ENCODE measurements at places on chromosomes 5 and 9.

GRCh38 chr5:113195771-113196170, 219.2 kb downstream of the DCP2 start:
- DNase-seq: no peak

DNA sequence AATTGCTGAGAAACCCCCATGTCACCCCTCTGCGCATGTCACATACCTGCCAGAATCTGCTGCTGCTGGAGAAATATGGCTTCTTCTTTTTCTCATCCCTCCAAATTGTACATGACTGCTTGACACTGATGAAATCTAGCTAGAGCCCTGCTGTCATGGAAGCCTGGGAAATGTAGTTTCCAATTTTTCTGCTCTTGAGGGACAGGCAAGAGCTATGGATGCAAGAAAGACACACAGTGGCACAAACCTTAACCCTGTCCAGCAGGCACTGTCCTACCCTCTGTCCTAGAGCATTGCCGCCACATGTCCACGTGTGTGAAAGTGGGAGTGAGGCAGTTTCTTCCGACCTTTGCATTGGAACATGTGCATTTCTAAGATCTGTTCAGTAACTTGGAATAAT, 255.5 kb upstream of the SEMA6A start:
- no peak for DNase-seq

- DNase-seq: no peak
These were observed 42.2 kb upstream of the ANKRD33B start for GRCh38 chr5:10521466-10522223.

DNA sequence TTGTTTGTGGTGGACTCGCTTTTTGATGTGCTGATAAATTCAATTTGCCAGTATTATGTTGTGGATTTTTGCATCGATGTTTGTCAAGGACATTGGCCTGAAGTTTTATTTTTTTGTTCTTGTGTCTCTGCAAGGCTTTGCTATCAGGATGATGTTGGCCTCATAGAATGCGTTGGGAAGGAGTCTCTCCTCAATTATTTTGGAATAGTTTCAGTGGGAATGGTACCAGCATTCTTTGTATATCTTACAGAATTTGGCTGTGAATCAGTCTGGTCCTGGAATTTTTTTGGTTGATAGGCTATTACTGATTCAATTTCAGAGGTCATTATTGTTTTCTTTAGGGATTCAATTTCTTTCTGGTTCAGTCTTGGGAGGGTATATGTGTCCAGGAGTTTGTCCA, 141.4 kb upstream of the RGS7BP start:
- no peak for DNase-seq

- no peak for DNase-seq
These were observed 168.7 kb downstream of the TTC39B start for GRCh38 chr9:15138357-15138686.

- DNase-seq: no peak
These were observed 202.1 kb downstream of the SNX18 start for GRCh38 chr5:54719384-54720283.

- DNase-seq: no peak
These were observed 37.0 kb upstream of the BASP1 start for GRCh38 chr5:17180330-17180843.

GRCh38 chr5:131774652-131775367, 22.0 kb downstream of the FNIP1 start:
- DNase-seq: no peak

DNA sequence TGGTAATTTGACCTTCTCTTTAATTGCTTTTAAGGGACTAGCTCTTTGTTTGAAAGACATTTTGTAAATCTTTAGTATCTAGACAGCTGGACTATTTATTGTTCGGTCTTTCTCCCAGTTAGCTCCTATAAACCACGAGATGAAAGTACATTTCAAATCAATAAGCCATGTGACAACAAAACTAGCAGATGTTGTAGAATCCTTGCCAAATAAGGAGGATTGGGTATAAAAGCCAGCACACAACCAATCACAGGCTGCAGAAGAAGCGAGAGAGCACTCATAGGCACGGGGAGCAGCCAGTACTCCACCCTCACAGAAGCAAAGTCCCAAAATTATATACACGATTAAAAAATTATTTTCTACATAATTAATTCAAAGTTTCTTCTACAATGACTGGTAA, 8.1 kb upstream of the OMD start:
- peak; percentile 36 for DNase-seq

- DNase-seq: no peak
These were observed 27.7 kb downstream of the DUSP1 start for GRCh38 chr5:172743112-172743959.

- DNase-seq: no peak
These were observed 54.3 kb downstream of the TMC1 start for GRCh38 chr9:72575666-72576065.

DNA sequence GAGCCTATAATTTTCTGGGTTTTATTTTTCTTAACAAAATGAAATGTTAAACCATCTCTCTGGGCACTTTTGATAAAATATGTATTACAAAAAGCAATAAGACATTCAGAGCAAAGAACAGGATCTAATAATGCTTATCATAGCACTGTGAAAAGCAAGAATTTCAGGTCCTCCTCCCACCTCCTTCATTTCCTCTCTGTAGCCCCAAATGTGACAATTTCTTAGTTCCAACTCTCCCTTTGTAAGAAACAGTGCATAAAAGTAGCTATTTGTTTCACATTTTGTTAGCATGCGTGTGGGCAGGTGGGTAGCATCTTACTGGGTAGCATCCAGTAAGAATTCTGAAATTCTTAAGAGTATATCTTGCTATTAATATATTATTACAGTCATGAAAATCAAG, 130.9 kb upstream of the RASA1 start:
- DNase-seq: no peak

GRCh38 chr5:89954916-89955315, 454.6 kb downstream of the CETN3 start:
- DNase-seq: no peak

DNA sequence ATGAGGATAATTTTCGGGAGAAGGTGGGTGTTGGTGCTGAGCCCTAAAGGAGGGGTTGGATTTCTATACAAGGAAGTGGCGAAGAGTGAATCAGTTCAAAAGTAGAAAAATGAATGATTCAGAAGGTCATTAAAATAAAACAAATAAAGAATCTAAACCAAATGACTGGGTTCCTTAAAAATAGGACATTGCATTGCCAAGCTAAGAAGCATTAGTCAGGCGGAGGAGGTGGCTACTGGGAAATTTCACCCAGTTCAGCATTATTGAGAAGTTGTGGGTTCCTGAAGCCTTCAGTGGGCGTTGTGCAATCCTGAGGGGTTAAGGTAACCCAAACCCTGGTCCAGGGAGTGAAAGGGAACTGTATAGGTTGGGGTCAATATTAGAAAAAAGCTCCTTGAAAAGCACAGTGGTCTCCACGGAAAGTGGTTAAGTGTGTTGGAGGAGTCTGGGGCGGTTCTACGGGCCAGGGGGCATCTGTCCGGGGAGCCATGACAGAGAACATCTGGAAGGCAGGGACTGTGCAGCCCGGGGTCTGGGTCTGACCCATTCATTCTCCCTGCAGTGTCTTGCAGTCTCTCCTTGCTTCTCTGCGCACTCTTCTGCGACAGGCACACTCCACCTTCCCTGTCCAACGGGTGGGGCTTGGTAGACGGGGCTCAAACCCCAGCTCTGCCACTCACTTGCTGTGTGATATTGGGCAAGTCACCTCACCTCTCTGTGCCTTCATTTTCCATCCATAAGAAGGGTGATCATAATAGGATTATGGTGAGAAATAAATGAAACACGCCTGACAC, 27.6 kb upstream of the DUSP1 start:
- no peak for DNase-seq

GRCh38 chr9:36637491-36638270, 65.0 kb downstream of the MELK start:
- DNase-seq: no peak

DNA sequence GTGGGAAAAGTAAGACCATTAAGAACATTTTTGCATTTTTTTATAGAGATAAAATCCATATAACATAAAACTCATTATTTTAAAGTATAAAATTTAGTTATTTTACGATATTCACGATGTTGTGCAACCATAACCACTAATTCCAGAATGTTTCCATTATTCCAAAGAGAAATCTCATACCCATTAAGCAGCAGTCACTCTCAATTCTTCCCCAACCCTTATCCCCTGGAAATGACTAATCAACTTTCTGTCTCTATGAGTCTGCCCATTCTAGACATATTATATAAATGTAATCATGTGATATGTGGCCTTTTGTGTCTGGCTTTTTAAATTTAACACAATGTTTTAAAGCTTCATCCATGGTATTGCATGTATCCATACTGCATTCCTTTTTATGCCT, 115.6 kb upstream of the ADAMTSL1 start:
- DNase-seq: no peak

DNA sequence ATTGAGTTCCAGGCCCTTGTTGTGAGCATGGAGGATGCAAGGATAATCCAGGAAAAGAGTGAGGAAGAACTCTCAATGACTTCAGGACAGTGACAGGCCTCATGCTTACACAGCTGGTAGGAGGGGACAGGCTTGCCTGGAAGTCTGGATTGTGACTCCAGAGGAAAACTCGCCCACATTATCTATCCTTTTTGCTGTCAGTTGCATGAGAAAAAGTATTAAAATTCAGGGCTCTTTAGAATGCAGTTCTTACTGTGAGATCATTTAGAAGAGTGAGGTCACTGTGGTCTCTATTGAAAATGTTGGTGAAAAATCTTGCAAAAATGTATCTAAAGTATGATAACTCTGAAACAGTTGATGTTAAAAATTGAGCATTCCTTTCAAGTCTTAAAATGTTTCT, 30.5 kb downstream of the NTRK2 start:
- DNase-seq: no peak

DNA sequence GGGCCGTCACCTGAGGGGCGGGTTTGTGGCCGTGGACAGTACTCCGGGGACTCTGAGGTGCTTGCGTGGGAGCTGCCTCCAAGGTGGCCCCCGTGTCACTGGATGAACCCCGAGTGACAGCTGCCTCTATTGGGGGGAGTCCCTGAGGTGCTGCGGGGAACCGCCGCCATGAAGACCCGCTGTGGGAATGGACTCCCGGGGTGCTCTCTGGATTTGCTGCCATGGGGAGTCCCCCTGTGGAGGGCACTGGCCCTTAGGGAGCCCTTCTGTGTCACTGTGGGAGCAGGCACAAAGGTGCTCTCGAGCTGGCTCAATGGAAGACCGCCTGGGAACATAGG, 100.2 kb upstream of the CCL21 start:
- no peak for DNase-seq

DNA sequence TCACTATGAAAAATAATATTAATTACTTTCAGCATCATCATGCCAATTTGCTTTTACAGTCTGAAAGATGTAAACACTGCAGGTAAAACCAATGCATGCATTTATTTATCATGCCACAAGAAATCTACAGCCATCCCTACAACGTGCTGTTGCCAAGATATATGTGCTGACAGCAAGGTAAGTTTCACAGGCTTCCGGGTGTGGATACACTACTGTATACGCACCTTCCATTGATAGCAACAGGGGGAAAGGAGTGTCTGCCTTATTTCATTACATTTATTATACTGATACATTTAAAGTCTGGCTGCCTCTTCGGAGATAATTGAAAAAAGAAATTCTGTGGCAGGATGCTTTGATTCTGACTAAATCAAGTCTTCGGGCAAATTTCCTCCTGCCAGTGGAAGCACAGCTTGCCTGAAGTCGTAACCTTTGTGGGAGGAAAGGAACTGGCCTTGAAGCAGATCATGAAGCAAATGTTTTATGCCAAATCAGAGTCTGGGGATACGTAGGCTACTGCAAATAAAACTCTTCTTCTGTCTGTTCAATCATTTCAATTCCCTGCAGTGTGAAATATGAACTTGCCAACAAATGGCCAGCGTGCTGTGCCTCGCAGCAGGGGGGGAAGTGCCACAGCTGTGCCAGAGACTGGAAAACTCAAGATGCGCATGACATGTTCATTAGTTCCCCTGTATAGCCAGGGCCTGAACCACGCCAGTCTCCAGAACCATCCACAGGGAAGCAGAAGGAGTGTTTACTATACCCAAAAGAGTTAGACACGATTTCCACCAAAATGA, 268.1 kb downstream of the EFNA5 start:
- no peak for DNase-seq

DNA sequence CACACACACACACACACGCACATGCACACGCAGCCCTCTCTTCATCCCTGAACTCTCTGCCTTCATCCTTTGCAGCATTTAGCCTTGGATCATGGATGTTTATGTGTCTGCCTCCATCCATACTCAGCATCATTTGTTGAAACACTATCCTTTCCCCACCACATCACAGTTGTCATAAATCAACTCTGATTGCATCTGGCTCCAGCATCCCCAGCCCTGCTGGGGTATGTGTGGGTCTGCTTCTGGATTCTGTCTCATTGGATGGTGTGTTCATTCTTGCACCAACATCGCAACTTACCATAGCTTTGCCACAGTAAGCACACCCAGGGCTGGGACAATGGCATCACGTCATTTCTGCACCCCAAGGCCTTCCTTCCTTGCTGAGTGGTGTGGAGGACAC, 175.4 kb downstream of the RGS3 start:
- DNase-seq: peak; percentile 52

DNA sequence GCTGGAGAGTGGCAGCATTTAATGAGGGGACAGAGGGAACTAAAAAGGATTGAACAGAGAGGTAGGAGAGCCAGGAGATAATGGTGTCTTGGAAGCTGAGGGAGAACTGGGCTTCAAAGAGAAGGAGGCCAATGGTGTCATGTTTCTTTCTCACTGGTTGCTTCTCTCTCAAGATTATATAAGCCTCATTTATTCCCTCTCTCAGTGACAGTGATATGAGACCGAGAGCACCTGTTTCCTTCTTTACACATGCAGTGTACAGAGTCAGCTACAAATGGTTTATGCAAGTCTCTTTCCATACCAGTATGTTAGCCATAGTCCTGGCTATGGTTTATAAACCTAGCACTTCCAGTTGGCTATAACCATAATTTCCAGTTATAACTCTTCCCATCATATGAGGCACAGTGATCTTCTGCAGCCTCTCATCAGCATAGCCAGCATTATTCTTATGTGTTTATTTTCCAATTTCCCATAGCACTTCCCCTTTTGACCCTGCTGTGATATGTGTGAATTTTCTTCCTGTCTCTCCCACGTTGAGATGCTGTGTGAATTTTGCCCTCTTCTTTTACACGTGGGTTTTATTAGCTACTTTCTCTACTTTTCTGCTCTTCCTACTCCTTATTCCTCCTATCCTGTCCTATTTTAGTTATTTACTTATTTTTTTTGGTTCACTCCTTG, 71.2 kb downstream of the UNC13B start:
- DNase-seq: no peak

DNA sequence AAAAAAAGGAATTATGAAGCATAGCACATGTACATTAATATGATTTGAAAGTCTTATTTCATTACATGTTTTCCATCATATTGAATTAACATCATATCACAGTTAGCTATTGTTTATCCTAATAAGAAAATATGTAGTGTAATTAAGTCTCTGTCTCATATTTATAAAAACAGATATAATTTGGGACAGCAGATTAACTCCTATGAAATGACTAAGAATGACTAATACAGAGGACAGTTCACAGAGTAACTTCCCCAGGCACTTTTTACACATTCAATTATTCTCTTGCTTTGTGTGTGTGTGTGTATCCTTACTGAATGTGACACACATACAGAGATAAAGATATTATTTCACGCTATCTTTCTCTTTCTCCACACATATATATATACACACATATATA, 2400.9 kb upstream of the C9orf72 start:
- DNase-seq: no peak

GRCh38 chr9:133715866-133716563, 22.1 kb downstream of the SARDH start:
- DNase-seq: no peak

- no peak for DNase-seq
These were observed 1944.2 kb upstream of the NUDT12 start for GRCh38 chr5:105506692-105507277.

Data from renal pelvis (tissue), 12 donors.